ENCODE measurements at places on chromosomes 5 and 9.
A peak's percentile ranks its signal among the peaks of the same experiment; 100 is the strongest.

DNA sequence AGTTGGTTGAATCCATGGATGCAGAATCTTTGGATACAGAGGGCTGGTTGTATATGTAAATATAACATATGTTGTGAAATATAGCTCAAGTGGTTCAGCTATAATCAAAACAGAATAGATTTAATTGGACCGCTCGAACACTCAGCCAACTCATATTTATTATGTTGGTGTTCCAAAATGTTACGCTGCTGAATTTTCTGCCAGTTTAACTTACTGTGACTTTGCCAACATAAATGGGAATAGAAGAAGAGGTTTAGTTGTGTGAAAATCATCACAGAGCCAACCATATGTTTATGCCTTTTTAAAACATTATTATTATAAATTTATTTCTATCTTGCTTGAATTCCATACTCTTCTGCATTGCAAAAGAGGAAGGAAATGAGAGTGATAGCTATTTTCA, 178.2 kb upstream of the FBXL7 start:
- no peak for DNase-seq

- peak; percentile 81 for DNase-seq
Observed at GRCh38 chr9:108142504-108143201, 653.1 kb upstream of the KLF4 start.

- no peak for DNase-seq
Observed at GRCh38 chr9:109482391-109482916, 15.7 kb downstream of the PTPN3 start.

DNA sequence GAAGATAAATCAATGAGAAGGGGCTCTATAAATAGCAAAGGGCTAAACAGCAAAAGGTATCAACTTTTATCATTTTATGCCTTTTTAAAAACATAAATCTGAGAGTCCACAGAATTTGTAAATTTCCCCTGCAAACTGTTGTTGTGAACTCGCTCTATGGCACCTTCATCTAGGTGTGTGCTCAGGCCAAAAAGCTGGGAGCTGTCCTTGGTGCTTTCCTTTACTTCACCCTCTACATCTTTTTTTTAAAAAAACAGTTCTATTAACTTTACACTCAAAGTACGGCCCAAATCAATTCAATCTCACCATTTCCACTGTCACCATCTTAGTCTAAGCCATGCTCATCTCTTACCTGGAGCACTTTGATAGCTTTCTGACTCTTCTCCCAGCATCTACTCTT, 108.2 kb upstream of the GPR151 start:
- no peak for DNase-seq

DNA sequence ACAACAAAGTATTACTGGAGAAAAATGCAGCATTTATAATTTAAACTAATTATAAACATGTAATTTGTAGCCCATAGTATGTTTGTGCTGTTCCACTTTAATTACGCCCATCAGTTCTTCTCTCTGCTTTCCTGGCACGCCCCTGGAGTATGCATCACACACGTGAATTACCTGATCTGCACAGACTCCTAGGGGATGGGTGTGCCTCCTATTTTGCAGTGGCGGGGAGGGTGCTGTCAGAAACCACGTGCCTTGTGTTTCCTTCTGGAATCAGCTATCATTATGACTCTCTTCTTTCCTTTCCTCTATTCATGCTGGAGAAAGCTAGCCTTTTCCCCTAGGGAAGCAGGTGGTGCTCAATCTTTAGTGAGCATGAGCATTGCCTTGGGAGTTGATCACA, 43.3 kb downstream of the RPS23 start:
- DNase-seq: no peak

GRCh38 chr9:129235931-129236331, 57.9 kb upstream of the IER5L start:
- no peak for DNase-seq

GRCh38 chr5:54671111-54671531, 153.6 kb downstream of the SNX18 start:
- DNase-seq: no peak

DNA sequence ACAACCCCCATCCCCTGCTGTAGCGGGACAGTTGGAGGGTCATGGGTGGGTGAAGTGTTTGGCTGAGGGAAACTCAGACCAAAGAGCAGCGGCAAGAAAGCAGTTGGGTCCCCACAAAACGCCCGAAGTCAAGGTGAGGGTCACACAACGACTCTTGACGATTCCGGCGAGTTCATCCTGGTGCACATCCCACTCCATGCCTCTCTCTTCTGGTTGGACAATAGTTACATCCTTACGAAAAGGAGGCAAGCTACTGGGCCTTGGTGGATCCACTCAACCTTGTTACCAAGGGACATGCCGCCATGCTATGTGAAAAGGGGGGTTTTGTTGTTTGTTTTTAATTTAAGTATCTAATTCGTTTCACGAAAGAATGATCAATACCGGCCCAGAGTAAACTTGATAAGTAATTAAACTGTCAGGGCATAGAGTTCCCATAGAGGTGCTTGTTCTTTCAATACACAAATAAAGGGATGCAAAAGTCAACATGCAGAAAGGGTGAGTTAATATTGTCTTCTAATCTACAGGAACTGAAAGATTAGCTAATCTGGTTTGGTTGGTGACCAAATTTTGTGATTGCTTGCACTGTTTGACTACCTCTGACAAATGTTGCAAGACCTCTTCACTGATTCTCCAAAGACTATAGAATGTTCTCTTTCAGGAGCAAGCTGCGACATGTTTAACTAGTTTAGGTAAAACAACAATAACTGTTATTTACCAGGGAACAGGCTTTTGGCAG, 732 bp upstream of the SMIM15 start:
- DNase-seq: peak; percentile 26

DNA sequence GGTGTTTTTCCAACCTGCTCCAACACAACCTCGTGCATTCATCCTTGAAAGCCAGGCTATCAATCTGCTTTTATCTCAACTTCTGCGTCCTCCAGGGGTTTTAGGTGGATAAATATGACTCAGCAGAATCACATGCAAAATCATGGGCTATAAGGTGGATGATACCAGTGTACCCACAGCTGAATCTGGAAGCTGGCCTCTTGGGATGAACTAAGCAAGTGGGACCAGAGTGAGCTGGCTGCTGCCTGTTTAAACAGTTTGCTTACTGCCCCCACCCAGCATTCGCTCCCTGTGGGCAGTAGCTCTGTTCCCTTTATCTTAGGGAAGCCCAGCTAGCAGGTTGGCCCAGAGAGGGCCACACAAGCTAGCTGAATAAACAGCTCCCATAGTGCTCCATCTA, 194.0 kb downstream of the CRB2 start:
- no peak for DNase-seq

DNA sequence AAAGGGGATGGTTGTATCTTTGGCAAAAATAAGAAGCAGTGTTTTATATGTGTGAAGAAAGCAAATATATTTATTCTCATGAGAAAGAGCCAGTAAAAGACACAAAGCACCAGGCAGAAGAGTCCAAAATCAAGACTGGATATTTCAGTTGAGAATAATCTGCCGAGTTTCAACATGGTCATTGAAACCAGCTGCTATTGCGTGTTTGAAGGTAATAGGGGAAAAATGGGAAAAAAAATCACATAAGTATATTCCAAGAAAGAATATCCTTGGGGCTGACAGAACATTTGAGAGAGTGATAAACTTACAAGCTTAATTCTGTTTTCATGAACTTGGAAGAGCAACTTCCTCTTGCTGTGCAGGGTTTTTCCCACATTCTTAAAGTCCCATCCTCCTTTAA, 79.9 kb downstream of the ISOC1 start:
- no peak for DNase-seq

DNA sequence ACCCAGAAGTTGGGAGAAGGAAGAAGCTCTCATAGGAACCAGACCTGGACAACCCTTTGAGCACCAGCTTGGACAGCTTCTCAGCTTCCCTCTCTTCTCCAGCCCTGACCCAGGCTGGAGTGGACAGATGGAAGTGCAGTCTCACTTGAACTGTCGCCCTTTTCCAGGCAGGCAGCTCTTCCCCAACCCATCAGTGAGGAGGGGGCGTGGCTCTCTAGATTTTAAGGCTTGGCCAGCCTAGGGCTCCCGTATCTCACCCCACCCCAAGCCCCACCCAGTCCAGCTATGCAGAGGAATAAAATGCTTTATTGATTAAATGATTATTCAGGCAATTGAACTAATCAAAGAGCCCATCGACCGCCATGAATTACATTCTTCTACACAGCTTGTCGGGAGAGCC, 2.2 kb downstream of the PAX5 start:
- DNase-seq: no peak

GRCh38 chr5:153782589-153783361, 255.9 kb downstream of the FAM114A2 start:
- no peak for DNase-seq

DNA sequence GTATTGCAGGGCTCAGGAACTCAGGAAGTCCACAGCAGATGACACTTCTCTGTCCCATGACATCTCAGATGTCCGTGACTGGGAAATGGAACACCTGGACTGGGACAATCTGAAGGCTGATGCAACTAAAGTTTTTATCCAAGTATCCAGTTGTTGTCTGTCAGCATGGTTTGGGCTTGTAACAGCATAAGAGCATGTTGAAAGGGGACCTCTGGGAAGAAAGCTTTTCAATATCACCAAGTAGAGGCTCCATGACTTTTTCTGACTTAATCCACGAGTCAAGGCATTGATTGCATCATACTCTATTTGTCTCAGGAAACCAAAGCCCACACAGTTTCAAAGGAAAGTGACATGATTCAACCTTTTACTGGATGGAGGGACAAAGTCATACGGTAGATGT, 807.7 kb downstream of the MTRR start:
- no peak for DNase-seq

GRCh38 chr9:127660886-127661741, 45.7 kb upstream of the CFAP157 start:
- peak; percentile 40 for DNase-seq

DNA sequence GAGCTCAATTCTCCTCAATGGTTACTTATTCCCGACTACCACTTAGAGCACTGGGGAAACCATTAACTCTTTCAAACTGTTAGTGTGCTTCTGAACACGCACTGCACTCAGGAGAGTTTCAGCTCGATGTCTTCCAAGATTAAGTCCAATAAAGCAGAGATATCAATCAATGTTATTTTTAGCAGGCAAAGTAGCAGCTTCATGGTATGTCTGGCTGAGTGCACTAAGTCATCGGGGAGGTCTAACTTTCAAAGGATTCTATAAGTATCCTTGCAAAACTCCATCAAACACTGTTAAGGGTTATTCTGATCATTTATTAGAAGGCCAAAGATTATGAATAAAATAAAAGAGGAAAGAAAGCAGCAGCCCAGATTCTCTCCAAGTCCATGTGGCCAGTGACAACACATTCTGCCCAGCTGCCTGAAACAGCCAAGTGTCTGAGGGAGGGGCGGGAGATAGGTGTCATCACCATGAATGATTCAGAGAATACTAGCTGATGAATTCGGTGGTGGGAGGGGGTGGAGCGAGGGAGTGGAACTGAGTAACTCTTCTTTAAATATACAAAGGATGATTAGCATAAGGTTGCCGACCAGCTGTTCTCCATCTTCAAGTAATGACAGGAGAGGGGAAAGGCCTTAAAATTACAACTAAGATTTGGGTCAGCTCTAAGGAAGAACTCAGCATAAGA, 21.3 kb downstream of the NREP start:
- no peak for DNase-seq

GRCh38 chr5:102450313-102450990, 48.3 kb downstream of the SLCO6A1 start:
- no peak for DNase-seq

GRCh38 chr9:105320568-105320967, 76.1 kb downstream of the SLC44A1 start:
- DNase-seq: no peak

- no peak for DNase-seq
Observed at GRCh38 chr5:167845952-167846351, 445.5 kb upstream of the WWC1 start.

GRCh38 chr9:70218767-70219166, 40.0 kb upstream of the SMC5 start:
- DNase-seq: no peak

DNA sequence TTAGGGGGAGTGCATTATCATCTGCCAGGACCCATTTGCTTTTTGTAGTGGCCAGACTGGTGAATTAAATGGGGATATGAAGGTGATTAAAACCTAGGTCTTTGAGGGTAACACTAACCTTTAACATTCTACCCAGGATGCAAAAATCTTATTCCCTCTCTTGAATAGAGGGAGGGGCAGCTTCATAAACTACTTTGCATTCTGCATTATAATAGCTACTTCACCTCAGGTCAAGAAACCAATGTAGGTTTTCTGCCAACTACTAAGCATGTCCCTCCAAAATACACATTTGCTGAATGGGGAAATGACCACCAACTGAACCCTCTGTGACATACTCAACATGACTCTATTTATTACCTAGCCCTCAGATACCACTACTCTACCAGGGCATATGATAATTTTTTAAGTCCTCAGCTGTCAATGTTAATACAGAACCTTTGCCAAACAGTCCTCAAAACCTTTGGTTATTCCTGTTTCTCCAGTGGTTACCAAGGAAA, 477.6 kb upstream of the CD180 start:
- no peak for DNase-seq

- DNase-seq: no peak
Observed at GRCh38 chr5:159619826-159620225, 289.5 kb upstream of the IL12B start.

DNA sequence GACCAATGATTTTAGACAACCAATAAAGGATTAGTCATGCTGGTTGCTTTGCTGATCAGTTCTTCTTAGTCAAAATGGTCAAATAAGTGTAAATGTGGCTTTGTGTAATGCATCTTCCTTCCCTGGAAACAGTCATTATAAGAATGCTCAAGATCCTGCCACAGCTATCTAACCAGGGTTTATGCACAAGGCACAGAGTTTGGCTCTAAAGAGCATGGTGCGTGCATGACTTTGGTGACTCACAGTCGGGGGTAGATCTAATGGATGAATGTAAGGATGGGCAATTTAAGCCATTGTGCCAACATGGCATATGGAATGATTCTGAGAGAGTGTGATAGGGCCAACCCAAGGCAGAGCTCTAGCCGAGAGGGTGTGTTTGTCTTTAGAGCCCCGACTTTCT, 6.5 kb downstream of the LIX1 start:
- DNase-seq: no peak

DNA sequence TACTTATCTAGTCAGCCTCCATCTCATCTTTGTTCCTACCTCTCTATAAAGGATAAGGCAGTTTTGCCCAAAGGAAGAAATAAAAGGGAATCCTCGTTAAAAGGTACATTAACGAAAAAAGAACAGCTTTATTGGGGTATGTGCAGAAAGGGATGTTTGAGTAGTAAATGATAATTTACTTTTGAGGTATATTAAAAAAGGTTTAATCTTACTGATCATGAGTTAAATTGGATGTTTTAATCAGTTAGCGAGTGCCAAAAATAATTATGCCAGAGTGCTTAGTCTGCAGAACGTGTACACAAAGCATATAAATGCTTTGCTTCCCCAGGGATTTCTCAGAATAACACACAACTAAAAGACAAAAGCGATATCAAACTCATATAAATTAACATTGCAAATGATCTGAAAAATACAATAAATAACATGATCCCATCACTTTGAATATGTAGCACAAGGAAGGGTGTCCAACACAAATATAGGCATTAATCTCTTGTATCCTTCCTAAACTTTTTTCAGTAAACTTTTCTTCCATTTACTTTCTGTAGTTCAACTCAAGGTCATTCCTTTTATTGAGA, 865.0 kb downstream of the NR2F1-AS1 start:
- no peak for DNase-seq

Measured in pons (tissue), 1 donor.